ENCODE measurements at places on chromosomes 2 and 18.

DNA sequence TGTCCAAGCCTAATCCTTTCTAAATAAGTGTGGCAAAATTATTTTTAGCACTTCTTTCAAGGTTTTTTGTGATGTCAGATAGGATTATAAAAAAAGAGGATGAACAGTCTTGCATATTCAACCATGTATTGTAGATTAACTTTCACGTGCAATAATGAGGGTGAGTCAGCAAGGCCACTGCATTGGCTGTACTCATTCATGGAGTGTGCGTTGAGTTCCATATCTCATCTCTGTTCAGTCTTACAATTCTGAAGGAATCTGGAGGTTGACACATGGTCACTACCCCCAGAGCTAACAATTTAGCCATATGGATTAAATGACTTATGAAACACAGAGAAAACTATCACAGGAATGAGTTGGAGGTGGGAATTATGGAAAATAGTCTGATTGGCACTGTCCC is 810.5 kb downstream of the SLC4A3 start:
- no peak for DNase-seq

GRCh38 chr2:143949121-143949848 is 570.6 kb downstream of the ZEB2 start:
- DNase-seq = peak; percentile 36

DNA sequence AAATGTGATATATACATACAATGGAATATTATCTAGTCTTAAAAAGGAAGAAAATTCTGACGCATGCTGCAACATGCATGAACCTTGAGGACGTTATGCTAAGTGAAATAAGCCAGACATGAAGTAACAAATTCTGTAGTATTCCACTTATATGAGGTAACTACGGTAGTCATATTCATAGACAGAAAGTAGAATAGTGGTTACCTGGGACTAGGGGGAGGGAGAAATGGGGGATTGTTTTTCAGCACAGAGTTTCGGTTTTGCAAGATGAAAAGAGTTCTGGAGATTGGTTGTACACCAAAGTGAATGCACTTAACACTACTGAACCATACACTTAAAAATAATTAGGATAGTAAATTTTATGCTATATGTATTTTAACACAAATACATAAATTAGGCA is 215.9 kb upstream of the FBXO11 start:
- DNase-seq = no peak

DNA sequence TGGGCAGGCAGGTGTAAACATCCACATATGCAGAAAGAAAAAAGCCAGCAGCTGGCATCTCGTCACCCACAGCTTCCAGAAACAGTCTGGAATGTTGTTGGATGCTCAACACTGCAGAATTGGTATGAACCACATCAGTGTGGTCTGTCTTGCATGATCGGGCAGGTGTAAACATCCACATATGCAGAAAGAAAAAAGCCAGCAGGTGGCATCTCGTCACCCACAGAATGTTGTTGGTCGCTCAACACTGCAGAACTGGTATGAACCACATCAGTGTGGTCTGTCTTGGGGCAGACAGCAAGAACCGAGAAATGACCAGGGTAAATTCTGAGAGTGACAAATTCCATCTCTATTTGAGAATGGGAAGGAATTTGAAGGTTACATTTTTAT is 39.6 kb downstream of the DOCK10 start:
- no peak for DNase-seq

GRCh38 chr2:145022666-145023333 is 502.9 kb upstream of the ZEB2 start:
- peak; percentile 51 for DNase-seq

- no peak for DNase-seq
Observed at GRCh38 chr18:27772081-27772480, 404.8 kb downstream of the CDH2 start.

- no peak for DNase-seq
Observed at GRCh38 chr2:177273408-177273807, 8.9 kb upstream of the NFE2L2 start.

GRCh38 chr2:100293341-100294161 is 28.8 kb downstream of the LONRF2 start:
- no peak for DNase-seq

DNA sequence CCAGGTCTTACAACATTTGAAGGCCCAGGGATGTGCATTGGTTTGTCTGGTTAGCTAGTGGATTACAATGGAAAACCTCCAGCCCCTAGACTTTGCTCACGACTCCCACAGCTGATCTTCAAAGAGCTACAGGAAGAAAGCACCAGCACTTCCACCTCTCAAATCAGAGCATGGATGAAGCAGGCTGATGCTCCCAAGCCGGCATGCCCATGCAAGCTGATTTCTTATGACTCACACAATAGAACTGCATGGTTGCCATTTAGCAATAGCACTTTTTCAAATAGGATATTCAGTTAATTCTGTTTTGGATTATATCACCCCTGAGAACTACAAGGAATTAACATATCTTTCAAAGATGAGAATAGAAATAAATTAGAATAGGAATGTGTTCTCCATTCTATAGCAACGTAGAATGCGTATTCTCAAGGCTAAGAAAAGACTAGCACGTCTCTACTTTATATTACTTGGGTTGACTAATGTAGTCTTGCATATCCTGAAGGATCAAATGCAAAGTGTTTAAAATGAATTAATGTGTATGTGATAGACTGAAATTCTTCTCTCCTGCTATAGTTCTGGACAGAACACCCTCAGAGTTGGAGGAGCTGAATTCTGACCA is 292.4 kb downstream of the TRIB2 start:
- peak; percentile 36 for DNase-seq

DNA sequence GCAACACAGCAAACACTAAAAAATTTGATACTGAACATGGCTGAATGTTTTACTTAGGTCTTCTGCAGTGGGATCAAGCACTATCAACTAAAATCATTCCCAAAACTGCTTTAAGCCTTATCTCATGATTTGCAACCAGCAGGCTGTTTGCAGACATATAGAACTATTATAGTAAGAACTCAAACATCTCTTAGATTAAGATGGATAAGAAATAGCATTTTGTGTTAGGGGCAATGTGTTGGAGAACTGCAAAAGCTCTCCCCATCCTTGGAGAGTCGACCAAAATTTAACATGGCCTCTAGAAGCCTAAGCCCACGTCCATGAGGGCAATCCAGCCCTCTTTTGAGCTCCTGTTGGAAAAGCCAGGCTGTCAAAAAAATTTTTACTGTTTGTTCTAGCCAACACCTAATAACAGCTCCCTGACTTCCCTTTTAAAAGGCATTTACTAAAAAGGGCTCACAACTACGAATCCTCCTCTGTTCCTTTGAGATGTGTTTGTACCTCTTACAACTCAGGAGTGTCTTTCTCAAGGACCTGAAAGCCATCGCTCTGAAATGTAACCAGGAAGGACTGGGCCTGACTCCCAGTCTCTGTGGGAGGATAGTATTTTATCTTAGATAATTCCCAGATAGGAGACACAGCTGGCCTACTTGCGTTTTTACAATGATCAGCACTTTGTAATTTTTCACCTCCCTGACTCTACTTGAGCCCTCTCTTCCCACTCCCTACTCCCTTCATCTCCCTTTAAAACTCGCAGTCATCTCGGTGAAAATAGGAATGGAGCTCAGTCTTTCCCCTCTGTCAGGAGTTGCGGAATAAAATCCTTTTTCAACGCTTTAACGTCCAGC is 1.4 kb downstream of the KRCC1 start:
- no peak for DNase-seq

- DNase-seq = peak; percentile 87
Observed at GRCh38 chr2:17518212-17519154, at the start of gene RAD51AP2. Gene RAD51AP2 (minus strand): TSS chr2:17518440. CDS start chr2:17518415, 25 bp downstream.

DNA sequence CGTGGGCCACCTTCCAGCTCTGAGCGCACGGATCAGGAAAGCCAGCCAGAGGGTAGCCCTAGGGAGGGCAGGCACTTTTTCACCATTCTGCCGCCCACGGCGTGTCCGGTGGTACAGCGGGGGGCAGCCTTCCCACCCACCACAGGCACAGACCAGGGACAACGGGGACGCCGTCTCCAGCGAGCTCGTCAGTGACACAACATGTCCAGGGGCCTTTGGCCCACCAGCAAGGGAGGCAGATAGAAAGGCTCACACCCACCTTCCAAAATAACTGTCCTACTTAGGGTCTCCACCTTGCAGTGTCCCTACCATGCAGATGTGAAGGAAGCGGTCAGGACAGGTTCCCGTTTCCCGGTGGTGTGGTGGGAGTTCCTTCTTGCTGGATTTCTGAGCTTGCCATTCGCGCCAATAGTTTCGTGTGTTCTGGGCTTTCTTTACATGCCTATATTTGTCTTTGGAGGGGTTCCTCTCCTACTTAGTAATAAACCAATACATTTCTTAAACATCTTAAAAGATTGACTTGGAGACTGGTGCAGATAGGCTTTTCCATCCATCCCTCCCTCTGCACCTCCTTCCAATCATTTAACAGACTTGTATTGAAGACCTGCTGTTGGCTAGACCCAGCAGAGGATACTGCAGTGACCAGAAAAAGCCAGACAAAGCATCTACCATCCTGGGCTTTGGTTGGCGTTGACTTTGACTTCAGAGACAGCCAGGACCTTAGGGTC is 872 bp downstream of the ASB1 start:
- DNase-seq = no peak

DNA sequence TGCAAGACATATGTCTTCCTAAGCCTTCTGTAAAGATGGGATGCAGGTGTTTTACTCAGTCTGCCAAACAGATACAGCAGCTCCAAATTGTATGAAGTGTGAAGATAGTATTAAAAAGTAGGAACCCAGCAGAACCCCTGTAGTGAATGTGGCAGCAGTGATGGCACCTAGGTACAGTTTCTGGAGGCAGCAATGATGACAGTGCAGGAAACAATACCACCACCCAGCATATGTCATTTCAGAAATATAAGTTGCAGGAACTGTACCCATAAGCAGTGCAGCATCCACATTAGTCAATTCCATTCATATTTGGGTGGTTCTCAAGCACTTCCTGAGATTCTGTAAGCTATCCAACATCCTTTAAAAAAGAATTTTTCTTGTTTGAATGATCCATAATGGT is 46.7 kb upstream of the ATP5MC3 start:
- DNase-seq = no peak

GRCh38 chr18:35371412-35372195 is 5.5 kb downstream of the ZNF396 start:
- DNase-seq = peak; percentile 57

GRCh38 chr2:182717416-182717815 is 1.4 kb downstream of the DNAJC10 start:
- DNase-seq = no peak
